HT1080 (cell line): ENCODE measurements at places on chromosomes 6 and 20. TPM values are rescaled to one million over a fixed set of nuclear protein-coding genes. Genes with fewer than 3 reads are reported as not detected.

Gene ASIP
- not detected in 2 replicates for total RNA-seq

Gene COL9A3
- 0.08 and 0.84 TPM in 2 replicates for total RNA-seq

DNA sequence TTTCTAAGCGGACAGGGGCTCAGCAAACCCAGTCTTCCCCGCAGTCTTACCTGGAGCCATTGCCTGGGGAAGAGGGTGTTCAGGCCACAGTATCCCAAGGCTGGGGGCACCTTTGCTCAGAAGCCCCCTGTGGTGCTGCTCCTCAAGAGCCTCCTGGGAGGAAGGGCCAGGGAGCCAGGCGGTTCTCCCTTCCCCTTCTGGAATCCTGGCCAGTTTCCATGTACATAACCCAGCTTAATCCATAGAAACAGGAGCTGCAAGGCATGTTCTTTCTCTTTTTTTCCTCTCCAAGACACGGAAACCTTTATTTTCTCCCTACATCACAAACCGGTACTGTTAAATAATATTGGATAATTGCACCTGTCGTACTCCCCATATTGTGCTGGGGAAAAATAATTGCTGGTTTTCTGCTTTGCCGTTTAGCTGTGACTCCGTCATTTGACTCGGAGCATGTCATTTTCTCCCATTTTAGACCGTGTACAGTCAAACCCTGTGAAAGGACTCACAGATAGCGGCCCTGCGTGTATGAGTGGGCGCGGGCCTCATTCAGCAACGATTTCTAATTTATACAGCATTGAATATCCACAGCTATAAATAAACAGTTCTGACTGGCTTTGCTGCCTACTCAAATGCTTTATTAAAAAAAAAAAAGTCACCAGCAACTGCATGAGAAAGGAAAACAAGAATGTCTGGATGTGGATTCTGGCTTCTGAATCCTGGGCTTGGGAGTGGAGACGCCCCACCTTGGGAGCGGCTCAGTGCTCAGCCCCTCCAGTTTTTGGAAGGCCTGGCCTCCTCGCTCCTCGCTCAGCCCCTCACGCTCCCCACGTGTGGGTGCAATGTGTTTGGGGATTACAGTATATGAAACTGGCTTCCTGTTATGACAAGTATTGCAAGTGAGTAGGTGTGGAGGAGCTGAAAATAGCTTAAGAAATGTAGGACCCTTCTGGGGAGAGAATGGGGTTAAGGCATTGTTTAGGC is 67.3 kb downstream of the ADTRP start:
- DNase-seq = no peak

DNA sequence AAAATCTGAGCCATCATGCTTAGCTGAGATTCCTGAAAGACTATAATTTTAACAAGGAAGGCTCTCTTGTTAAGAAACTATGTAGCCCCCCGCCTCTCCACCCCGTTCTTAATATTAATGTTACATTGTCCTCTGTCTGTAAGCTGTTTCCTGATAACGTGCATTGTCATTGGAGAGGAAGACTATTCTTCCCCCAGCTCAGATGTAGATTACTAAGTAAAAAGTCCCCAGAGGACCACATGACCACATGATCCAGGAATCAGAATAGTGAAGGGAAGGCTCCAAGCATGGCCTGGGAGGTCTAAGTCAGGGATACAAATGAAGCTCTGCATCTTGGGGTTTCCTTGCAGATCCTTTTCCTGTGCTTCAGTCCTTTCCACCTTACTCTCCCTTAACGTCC is 106.4 kb downstream of the JARID2 start:
- DNase-seq = no peak

DNA sequence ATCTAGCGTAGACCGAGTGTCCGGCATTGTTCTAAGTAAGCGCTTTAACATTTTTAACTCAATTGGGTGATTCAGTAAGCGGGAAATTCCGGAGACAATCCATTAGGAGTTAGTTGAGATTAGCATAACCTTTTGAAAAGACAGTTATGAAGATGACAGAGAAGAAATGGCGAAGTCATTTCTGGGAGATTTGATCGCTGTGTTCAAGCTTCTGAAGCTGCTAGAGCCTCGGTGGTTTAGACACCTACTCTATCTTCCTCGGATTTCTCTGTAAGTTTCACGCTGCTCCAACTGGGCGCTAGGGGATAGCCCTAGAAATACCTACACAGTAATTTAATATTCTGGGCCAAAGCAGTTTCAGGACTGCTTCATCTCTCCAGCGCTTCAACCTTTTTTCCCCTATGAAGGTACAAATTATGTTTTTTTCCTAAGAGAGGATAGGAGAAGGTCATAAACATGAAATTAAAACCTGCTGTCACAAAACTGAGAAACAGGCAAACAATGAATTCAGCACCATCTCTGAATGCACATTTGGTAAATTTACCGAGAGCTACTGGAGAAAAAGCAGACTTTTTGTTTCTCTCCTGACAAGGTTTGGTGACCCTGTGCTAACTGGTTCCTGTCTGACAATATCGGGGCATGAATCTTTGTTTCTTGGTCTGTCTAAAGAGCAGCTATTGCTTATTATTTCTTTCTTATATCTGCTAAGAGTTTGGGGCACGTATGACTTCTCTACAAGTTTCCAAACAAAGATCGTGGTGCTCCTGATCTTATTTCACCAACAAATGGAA is 22.4 kb downstream of the ZNF311 start:
- peak; percentile 68 for DNase-seq
